Psoas muscle (tissue), 8 donors: ENCODE measurements at places on chromosomes 6 and 20. TPM values are rescaled to one million over a fixed set of nuclear protein-coding genes. Genes with fewer than 3 reads are reported as not detected.

ECI2 gene
- 77.3 TPM for total RNA-seq

- no peak for DNase-seq
Measured at GRCh38 chr6:118485601-118486550, 62.2 kb upstream of the PLN start.

GRCh38 chr6:133730881-133731280 lies 158.0 kb upstream of the TCF21 start:
- no peak for DNase-seq

GRCh38 chr6:89371849-89372505 lies 19.5 kb upstream of the UBE2J1 start:
- DNase-seq = peak; percentile 88

DNA sequence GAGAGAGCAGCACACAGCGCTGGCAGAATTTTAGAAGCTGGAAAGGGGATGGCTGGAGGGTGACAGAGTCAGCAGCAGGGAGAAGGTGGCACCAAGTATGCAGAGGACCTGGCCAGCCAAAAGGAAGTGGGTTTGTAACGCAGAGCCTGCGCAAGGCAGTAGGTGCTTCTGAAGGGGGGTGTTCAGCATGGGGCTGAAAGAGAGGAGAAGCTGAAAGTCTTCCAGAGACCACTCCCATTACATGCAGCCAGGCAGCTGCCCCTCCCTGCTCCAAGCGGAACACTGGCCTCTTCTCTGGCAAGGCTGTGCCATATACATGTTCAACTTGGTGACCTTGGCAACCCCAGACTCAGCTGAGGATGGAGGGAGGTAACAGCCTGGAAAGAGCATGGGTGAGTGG lies 42.1 kb upstream of the TULP1 start:
- no peak for DNase-seq

GRCh38 chr6:146123616-146124015 lies 94.8 kb downstream of the GRM1 start:
- DNase-seq = no peak
